ENCODE measurements at places on chromosomes 16 and 17. TPM values are rescaled to one million over a fixed set of nuclear protein-coding genes. Genes with fewer than 3 reads are reported as not detected.

Gene UBALD2
- total RNA-seq: 14.7 TPM

Gene RDM1
- 0.20 TPM for total RNA-seq

Gene ABCA5
- 13.7 TPM for total RNA-seq

Gene OTOP3
- total RNA-seq: not detected

Gene ATP1B2
- not detected for total RNA-seq

Gene TMEM235
- not detected for total RNA-seq

Gene NPIPA2
- total RNA-seq: not detected

Gene NPB
- total RNA-seq: 0.54 TPM

Gene KRTAP16-1
- not detected for total RNA-seq

Gene CA5A
- not detected for total RNA-seq

Gene CDIP1
- total RNA-seq: 38.6 TPM

Gene THOC6
- total RNA-seq: 37.2 TPM

Gene CCL4L2
- total RNA-seq: not detected

Gene FBXW10
- 0.07 TPM for total RNA-seq

Gene CD300E
- not detected for total RNA-seq

Gene TBC1D3E
- 0.89 TPM for total RNA-seq

Gene PLA2G10
- total RNA-seq: not detected

Gene OSGIN1
- total RNA-seq: 6.6 TPM

Gene VPS9D1
- 5.1 TPM for total RNA-seq

Gene AOC3
- total RNA-seq: 0.40 TPM

Gene MIF4GD
- 14.1 TPM for total RNA-seq

Gene CACNA1H
- not detected for total RNA-seq

Gene CIITA
- 0.07 TPM for total RNA-seq

Gene TBC1D3K
- total RNA-seq: not detected

Gene NIP7
- total RNA-seq: 34.6 TPM

Gene PRDM7
- total RNA-seq: not detected

Gene SULT1A4
- 30.4 TPM for total RNA-seq

Gene DNAH3
- total RNA-seq: under 0.01 TPM

Gene SEZ6L2
- total RNA-seq: 0.74 TPM

Gene SLC12A3
- total RNA-seq: 0.20 TPM

Gene TNP2
- not detected for total RNA-seq

Gene TBC1D28
- total RNA-seq: not detected

Gene CDRT15L2
- not detected for total RNA-seq

Gene ITGAD
- total RNA-seq: not detected

Gene ZFP3
- total RNA-seq: 0.94 TPM

Measured in mammary microvascular endothelial cell (primary cell).